Activated CD4-positive, alpha-beta T cell treated with anti-CD3 and anti-CD28 coated beads for 4 hours (primary cell): ENCODE measurements at places on chromosomes 2 and 18.

GRCh38 chr18:74951165-74951760, 257.7 kb downstream of the PTGR3 start:
- DNase-seq: peak; percentile 8

DNA sequence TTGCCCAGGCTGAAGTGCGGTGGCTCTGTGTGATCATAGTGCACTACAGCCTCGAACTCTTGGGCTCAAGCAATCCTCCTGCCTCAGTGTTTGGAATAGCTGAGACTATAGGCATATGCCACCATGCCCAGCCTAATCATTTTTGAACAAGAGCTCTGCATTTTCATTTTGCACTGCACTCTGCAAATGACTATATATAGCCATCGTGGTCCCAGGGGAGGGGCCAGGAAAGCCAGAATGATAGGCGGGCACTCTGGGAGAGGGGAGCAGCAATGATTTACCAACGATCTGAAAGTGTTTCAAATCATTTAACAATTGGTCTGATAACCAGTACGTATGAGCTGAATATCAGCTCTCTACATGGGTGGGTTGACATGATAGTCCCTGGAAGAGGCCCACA, 22.3 kb upstream of the ST3GAL5 start:
- DNase-seq: no peak

DNA sequence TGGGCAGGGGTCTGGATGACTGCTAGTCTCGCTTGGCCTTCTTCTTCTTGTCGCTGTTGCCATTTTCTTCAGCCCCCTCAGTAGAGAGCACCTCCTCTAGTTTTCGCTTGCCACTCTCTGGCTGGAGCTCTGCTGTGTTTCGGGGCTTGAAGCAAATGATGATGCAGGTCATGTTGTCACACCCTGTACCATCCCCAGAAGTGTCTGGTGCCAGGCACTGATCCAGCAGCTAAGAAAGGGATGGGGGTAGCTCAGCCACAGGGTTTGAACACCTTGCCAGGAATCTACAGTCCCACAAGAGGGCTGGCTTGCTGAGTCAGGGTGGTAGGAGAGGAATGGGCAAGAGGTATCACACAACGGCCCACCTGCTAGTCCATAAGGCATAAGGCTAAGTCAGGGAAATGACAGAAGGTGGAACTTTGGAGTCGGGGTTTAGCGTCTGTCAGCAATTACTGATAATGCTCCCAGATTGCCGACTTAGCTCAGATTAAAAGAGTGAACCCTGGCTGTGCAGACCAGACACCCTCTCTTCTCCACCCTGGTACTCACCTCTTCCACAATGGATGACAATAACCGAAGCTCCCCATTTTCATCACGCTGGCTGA, 1.1 kb upstream of the ZNF513 start:
- DNase-seq: no peak

GRCh38 chr2:107687073-107687472, 139.6 kb upstream of the RGPD4 start:
- no peak for DNase-seq

DNA sequence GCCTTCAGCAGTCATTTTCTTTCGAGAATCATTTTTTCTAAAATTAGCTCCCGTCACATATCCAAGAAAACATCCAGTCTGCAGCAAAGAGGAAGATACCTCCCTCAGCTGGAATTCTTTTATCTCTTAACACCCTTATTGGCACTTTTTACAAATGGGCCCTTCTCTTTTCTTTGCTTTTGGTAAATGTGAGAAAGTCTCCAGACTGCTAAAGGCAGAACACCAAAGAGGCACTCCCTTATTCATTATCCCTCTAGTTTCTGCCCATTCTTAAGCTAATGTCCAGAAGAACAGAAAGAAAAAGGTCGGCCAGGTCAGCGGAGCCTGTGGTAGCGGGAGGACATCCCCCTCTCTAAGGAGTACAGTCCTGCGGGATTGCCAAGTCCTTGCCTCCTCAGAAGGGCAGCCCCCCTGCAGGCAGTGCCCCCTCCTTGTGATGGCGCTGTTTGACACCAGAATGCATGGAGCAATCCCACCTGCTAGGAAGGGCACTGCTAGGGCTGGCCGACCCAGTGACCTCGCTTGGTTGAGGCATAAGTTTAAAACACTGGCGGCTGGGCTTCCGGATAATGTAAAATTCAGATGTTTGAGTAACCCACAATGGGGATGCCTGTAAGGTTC, 34.0 kb downstream of the ST6GAL2 start:
- DNase-seq: no peak

DNA sequence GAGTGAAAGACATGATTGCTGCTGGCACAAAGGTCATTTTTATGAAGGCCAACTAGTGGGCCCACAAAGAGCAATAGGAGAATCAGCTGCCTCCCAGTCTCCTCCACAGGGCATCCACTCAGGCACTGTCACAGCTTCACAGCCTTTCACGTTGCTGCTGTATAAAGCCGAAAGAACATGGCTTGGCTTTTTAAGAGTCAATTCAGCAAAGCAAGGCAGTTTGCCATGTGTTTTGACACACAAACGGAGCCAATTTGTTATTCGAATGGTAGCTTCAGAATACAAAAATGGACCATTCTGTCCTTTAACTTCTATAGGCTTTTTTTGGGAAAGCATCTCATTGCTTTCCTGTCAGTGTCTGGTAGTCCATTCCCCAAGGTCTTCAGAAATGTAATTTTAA, 283.4 kb upstream of the PARD3B start:
- no peak for DNase-seq

GRCh38 chr2:228927028-228928010, 343.8 kb downstream of the PID1 start:
- DNase-seq: no peak

- DNase-seq: no peak
These were observed 271.2 kb downstream of the EN1 start for GRCh38 chr2:118576109-118576855.

- no peak for DNase-seq
These were observed 114.3 kb downstream of the SPTBN1 start for GRCh38 chr2:54570321-54570855.

GRCh38 chr2:216994353-216994854, 134.5 kb upstream of the TNP1 start:
- DNase-seq: no peak

DNA sequence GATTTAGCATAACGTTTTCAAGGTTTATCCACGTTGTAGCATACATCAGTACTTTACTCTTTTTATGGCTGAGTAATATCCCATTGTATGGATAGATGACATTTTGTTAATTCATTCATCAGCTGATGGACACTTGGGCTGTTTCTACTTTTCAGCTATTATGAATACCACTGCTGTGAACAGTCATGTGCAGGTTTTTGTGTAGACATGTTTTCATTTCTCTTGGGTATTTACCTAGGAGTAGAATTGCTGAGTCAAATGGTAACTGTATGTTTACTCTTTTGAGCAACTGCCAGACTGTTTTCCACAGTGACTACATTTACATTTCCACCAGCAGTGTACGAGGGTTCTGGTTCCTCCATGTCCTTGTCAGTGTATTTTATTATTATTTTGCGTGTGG, 33.9 kb downstream of the COX7A2L start:
- no peak for DNase-seq

- no peak for DNase-seq
These were observed 2.0 kb upstream of the CAPN14 start for GRCh38 chr2:31219131-31219969.

GRCh38 chr2:207184348-207184747, 18.6 kb upstream of the KLF7 start:
- no peak for DNase-seq

- no peak for DNase-seq
These were observed 615.6 kb upstream of the CDH2 start for GRCh38 chr18:28792404-28793086.

- no peak for DNase-seq
These were observed 17.6 kb downstream of the PMAIP1 start for GRCh38 chr18:59917422-59917821.

GRCh38 chr2:98324181-98324580, 22.1 kb upstream of the CNGA3 start:
- no peak for DNase-seq

DNA sequence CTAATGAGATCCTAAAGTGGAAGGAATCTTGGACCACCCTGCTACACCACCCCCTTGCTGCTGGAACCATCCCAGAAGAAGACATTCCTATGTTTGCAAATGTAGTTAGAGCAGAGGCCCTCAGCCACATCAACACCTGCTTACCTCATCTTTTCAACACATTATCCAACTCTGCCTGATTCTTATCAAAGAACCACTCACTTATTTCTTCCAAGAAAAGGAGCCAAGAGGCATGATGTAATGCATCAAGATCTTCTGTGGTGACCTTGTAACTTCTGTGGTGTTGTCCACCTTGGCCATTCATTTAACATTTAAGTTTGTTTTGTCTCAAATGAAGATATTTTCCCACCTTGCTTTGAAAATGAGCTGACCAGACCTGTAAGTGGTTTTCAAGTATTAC, 338.1 kb downstream of the CTNNA2 start:
- no peak for DNase-seq

GRCh38 chr2:202060218-202060617, 12.8 kb upstream of the KIAA2012 start:
- no peak for DNase-seq

DNA sequence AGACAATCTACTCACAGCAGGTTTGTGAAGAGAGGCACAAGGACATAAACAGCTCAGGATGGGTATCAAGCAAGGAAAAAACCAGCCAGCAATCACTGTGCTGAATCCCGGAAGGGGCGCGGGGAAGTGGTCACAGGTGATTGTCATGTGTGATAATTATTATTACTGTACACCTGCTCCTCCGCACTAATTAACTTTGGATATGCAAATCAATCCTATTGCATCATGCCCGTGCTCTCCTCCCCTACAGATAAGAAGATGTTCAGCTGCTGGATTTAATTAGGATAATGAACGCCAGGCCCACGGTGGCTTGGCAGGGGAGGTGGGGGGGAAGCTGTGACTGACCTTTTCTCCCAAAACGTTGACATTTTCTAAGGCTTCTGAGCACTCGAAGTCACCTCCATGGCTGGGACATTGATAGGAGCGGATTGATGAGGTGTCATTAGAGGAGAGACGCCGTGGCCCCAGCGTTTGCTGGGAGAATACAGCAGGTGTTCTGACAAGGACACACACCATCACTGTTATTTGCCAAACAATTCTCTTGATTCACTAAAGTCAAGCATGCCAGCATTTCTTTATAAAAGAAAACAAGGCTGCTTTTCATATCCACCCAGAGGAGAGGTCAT, 160.3 kb upstream of the VRK2 start:
- DNase-seq: no peak

- DNase-seq: no peak
These were observed 60.9 kb upstream of the FZD7 start for GRCh38 chr2:201972621-201973255.

DNA sequence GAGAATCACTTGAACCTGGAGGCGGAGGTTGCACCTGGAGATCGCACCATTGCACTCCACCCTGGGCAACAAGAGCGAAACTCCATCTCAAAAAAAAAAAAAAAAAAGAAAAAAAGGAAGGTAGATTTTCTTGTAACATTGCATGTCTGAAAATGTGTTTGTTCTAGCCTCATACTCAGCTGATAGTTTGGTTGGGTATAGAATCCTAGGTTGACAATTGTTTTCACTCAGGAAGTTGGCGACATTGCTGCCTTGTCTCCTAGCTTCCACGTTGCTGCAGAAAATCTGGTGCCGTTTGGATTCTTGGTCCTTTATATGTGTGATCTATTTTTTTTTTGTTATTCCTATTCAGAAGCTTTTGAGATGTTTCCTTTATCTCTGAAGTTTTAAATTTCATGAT, 4.7 kb downstream of the ING5 start:
- DNase-seq: no peak

- no peak for DNase-seq
These were observed 21.0 kb upstream of the L3MBTL4 start for GRCh38 chr18:6435731-6436130.

DNA sequence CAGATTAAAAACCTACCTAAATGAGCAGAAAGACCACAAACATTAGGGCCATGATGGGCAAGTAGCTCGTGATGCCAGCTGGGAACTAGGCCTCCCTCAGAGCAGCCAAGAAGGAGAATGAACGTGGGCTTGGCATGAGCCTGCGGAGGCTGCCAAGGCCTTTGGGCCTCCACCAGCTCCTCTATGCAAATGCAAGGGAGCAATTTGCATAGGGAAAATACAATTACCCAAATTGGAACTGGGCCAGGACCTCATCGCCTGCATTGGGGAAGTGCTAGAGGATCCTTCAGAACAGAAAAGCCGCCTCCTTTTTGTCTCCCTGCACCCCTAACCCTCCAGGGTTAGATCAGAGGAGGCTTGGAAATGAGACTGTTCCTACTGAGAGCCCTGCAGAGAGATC, 326.4 kb downstream of the SMAD2 start:
- no peak for DNase-seq

DNA sequence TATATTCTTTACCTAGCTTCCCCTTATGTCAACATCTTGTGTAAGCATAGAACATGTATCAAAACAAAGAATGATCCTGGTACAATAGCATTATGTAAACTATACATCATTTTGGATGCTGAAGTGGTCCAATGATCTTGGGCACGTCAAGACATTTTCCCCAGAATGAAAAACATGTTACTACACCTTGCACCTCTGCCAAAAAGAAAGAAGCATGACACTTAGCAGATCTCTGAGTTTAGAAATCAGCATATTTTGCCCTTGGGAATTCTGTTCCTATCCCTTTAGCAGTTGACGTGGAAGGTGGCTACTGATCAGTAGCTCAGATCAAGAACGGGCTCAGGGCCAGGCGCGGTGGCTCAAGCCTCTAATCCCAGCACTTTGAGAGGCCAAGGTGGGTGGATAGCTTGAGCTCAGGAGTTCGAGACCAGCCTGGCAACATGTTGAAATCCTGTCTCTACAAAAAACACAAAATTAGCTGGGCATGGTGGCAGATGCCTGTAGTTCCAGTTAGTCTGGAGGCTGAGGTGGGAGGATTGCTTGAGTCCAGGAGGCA, 1.7 kb upstream of the LCLAT1 start:
- DNase-seq: no peak

- no peak for DNase-seq
These were observed 20.5 kb upstream of the DCC start for GRCh38 chr18:52319424-52319983.

DNA sequence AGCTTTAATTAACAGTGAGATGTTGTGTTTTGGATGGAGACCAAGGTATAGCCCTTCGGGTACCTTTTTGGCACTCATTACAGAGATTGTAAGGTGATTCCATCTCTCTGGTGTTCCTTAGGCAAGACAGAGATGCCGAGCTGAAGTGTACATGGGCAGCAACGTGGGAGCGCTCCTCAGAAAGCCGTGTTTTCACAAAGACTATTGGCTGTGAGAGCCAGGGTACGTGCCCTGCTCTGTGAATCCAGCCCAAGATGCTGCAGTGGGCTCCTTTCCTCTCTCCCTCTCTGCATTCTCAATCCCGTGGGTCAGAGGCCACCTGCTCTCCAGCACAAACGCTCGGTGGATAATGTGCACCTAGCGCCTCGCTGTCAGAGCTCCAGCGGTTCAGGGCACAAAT, 203.0 kb upstream of the EPHA4 start:
- no peak for DNase-seq
